ENCODE measurements at places on chromosomes 6 and 20. TPM values are rescaled to one million over a fixed set of nuclear protein-coding genes. Genes with fewer than 3 reads are reported as not detected.

DNA sequence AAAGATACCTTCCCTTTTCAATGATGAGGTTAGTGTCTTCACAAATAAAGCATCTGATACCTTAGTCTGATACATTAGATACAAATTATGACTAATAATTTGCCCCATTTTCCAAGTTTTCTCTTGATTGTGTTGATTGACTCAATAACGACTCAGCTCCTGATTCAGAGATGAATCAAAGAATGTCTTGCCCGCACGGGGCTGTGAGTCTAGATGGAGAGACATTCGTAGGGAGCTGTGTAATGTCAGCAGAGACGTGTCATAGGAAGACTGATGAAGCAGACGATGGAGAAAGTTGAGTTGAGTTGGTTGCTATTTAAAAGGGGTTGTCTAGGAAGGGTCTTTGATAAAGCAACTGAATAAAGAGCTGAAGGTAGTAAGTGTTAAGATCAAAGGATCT lies 78.2 kb downstream of the TSHZ2 start:
- no peaks in the 10 kb centered on the region for H3K36me3 ChIP-seq
- H3K4me1 ChIP-seq = peaks cover 5% of the 10 kb centered on the region
- no peak for DNase-seq
- H3K27me3 ChIP-seq = no peaks in the 10 kb centered on the region

Gene NOL4L
- polyA plus RNA-seq = 3.8 TPM

DNA sequence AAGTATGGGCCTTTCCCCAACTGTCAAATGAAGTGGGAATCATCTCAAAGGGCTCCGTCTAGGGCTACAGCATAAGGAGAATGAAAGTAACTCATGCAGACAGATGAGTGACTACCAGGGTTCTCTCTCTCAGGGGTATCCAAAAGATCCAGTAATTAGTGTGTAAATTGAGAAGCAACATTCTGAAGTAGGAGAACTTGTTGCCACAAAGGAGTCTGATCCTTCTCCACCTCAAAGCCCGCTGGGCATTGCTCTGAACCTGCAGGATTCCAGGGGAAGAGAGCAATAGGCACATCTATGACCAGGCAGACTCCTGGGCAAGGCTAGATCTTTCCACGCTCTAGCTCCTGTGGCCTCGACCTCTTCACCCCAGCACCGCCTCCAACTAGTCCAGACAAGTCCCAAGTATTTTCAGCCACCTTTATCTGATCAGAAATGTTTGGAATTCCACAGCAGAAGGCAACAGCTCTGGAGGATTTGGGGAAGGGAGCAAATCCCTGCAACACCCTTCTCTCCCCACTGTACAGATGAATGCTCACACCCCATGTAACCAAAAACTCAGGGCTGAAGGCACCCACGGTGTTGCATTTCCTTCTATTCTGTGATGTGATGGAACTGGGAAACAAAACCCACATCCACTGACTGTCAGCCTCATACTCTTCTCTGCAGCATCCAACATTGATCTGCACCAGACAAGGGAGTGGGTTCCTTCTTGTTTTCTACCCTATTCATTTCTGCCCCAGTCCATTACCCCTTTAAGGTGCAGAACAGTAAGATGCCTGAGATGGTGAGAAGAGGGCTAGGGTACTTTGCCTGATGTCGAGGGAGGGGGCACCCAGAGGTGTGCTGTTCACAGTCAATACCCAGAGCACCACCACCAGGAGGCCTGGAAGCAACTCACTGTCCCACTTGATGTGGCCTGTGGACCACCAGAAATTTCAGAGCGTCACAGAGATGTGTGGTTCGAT lies 41.0 kb downstream of the COX4I2 start:
- H3K4me1 ChIP-seq = peaks cover 35% of the 10 kb centered on the region
- H3K4me3 ChIP-seq = no peak overlapping the region
- no peaks in the 10 kb centered on the region for H3K36me3 ChIP-seq

- H3K4me1 ChIP-seq = peaks cover 11% of the 10 kb centered on the region
- no peaks in the 10 kb centered on the region for H3K36me3 ChIP-seq
- no peak overlapping the region for H3K4me3 ChIP-seq
- no peak overlapping the region for H3K27ac ChIP-seq
- DNase-seq = no peak
- H3K27me3 ChIP-seq = no peaks in the 10 kb centered on the region
These were observed 7.2 kb downstream of the RING1 start for GRCh38 chr6:33215271-33216116.

All from ovary (tissue), 10 donors.